ENCODE measurements at places on chromosomes 7 and 10.

DNA sequence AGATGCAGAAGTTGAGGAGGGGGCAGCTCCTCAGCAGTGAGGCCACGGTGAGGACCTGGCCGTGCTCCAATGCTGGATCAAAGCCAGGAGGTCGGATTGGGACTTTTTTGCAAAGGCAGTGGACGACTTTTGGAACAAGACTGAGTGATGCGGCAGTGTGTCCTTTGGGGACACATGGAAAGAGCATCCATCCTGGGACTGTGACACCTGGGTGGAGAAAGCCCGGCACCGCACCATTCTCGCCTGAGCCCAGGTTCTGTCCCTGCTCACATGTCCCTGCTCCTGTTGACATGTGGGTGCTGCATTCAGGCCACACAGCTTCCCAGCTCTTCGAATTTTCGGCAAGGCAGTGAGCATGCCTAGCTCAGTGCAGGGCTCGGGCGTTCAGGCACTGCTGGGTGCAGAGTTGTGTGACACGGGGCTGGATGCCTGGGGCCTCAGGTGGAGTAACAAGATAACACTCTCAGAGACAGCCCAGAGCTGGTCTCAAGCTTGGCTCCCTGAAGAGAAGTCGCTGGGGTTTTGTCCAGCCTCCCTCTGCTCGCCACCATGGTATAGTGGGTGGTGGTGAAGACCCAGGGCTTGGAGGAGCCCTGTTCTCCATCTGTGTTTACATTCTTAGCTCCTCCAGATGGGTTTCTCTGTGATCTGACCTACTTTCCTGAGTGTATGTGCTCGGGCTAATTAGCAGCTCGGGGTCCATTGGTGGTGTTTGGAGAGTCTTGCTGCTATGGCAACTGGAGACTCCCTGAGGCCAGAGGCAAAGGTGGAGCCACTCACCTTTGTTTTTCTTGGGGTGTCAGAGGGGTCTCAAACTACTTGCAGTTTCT, 111.7 kb upstream of the BTBD16 start:
- no peak for DNase-seq

GRCh38 chr7:42338916-42339540, 102.0 kb upstream of the GLI3 start:
- no peak for DNase-seq

GRCh38 chr10:100372415-100373297, 25.6 kb downstream of the SCD start:
- DNase-seq: no peak

- no peak for DNase-seq
These were observed 136.0 kb upstream of the COL1A2 start for GRCh38 chr7:94258418-94259300.

- no peak for DNase-seq
These were observed 655.9 kb downstream of the SDK1 start for GRCh38 chr7:3956949-3957348.

- DNase-seq: no peak
These were observed 223.2 kb downstream of the PRKG1 start for GRCh38 chr10:51297438-51297837.

DNA sequence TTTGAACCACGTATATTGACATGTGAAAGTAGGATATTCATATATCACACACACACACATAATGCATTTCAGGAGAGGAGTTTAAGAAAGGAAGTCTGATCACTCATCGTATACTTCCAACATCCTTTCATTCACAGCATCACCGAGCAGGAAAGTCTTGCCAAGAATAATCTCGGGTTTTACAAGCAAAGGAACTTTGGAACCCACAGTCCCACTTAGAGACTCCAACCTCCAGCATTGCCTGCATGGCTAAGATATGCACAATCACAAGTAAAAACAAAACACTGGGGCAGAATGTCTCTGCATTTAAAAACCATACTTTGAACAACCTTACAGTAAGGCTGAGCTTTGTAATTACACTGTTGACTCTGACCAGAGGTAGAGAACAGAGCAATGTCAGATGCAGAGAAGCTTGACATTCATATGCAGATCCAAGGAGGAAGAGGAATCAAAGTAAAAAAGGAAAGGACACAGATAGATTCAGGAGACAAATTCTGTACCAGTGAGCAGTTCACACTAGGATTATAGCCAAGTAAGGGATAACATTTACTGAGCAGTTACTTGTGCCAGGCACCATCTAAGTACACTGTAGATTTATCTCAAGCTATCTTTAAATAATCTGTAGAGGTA, 14.8 kb downstream of the THSD7A start:
- no peak for DNase-seq

GRCh38 chr7:92653136-92653535, 62.9 kb upstream of the FAM133B start:
- no peak for DNase-seq

GRCh38 chr7:90972906-90973550, 291.2 kb upstream of the FZD1 start:
- DNase-seq: no peak

- no peak for DNase-seq
These were observed 58.6 kb downstream of the TACC2 start for GRCh38 chr10:122047560-122047959.

DNA sequence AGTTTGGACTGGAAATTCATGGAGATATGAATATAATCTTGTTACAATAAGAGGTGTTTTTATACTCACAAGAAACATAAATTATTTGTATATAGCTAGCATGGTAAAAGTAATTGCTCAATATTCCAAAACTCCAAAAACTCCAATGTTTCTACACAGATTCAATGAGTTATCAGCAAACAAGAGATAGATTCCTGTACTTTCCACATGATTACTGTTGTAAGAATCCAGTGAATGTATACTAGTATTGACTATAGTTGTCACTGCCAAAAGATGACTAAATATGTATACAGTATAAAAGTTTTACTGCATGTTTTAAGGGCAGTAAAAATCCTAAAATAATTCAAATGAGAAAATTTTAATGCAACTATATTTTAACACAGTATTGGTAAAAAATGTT, 10.7 kb downstream of the ATOH7 start:
- DNase-seq: no peak

GRCh38 chr7:157347217-157347904, 10.6 kb downstream of the DNAJB6 start:
- DNase-seq: no peak

DNA sequence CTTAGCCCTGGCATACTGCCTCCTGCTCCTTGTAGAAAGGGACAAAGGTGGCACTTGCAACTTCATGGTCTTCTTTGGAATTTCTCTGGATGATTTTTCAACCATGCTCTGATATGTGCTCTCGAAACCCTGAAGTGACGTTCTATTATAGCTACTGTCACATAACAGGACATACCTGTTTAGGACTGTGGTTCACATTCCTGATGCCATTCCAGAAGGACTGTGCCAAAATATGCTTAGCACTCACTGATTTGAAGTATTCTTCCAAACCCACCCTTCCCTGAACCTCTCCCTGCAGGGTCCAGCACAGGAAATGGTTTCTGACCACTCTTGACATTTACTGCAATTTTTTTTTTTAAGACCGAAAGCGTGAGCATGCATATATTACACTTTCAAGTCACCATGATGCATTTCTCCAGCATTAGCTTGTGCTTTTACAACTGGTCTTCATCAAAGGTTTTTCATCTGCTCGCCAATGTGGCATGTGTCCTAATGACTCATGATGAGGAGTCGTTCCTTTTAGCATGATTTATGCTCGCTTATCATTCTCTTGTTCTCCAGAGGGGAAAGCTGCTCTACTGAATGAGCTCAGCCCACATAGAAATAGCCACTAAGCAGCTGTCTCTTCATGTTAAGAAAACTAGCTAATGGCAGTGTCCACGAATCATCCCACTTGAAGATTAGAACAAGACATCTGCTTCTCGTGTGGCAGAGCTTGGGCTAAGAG, 135.2 kb downstream of the ADAM12 start:
- DNase-seq: no peak

DNA sequence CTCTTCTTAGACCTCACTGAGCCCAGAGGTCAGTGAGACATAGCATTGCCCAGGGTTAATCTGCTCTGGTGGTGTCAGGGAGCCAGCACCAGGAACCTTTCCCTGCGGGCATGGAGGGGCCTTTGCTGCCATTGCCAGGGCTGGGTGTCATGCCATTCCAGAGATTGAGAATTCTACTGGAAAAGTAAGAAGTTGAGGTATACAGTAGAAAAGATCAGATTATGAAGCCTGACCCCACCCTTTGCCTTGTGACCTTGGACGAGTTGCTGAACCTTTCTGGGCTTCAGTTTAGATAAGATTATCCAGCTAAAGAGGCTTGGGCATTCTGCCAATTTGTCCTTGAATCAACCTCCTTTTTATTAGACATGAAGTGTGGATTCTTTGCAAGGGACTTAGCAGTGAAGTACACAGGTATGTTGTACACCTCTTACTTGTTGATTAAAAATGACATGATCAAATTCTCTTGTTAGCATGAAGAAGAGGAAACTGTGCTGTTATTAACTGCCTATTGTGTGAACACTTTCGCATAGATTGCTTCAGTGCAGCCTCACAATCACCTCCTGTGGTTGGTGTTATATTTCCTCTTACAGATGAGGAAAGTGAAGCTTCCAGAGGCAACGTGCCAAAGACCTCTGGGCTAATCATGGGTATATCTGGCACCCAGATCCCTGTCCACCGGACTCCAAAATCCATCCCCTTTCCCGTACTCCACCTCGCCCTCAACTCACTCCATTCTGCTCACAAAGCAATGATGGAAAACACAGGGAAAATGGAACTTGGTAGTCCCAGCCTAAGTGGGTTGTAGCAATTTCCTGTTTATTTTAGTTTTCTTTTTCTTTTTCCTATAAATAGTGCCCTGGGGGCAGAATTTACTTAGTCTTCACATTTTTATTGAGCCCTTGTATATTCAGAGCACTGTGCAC, 151.3 kb downstream of the CAMK1D start:
- no peak for DNase-seq

DNA sequence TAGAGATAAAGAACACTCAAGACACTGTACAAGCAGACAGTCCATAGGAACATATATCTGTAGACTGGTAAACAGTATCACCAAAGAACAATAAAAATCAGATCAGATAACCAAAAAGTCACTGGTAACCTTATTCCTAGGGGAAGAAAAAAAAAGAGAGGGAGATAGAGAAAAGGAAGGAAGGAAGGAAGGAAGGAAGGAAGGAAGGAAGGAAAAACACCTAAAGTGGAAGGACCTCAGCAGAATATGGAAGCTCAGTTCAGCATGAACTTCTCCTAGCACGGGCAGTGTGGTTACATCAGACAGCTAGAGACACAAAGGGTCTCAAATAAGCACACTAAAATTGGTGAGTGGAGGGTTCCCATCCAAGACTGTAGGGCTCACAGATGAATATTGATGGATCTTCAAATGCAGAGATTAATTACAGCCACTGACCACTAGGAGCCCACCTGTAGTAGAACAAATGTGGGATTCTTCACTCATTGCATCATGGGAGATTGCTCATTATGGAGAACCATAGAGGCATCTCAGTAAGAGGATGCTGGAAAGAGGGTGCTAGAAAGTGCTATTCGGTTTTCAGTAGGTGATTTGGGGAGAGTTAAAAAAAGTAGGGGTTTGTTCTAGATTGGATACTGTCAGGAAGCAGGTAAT, 293.4 kb upstream of the C7orf33 start:
- no peak for DNase-seq

- DNase-seq: peak; percentile 38
These were observed 289.6 kb downstream of the SFMBT2 start for GRCh38 chr10:7121154-7121797.

DNA sequence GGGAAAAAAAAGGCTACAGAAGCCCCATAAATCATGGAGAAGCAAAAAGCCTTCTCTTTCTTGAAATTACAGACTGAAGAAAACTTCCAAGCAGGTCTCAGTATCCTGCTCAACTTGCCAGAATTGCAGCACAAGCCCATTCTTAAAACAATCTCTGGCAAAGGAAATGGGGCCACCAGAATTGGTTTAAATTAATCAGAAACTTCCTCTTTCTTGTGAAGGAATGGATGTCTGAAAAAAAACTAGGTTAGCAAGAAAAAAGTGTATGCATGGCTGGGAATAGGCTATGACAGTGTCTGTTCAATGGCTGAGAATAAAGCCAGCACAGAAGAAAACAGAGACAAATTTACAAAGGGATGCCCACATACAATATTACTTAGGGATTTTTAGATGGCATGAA, 59.1 kb downstream of the TFEC start:
- no peak for DNase-seq

DNA sequence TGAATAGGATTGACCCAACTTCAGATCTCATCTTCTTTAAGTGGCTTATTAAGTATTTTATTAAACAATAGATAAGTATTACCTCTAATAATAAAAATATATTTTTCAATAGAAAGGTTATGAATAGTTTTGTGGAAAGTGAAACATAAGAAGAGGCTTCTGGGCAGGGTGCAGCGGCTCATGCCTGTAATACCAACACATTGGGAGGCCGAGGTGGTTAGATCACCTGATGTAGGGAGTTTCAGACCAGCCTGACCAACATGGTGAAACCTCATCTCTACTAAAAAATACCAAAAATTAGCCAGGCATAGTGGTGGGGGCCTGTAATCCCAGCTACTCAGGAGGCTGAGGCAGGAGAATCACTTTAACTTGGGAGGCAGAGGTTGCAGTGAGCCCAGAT, 26.5 kb downstream of the GPR85 start:
- DNase-seq: no peak

- DNase-seq: no peak
These were observed 41.3 kb upstream of the CALN1 start for GRCh38 chr7:72453471-72453870.

- no peak for DNase-seq
These were observed 45.9 kb downstream of the MTURN start for GRCh38 chr7:30180718-30181117.

- DNase-seq: no peak
These were observed 6.9 kb upstream of the ORAI2 start for GRCh38 chr7:102426268-102427018.

- DNase-seq: no peak
These were observed 188.4 kb upstream of the MALRD1 start for GRCh38 chr10:18860186-18860585.

DNA sequence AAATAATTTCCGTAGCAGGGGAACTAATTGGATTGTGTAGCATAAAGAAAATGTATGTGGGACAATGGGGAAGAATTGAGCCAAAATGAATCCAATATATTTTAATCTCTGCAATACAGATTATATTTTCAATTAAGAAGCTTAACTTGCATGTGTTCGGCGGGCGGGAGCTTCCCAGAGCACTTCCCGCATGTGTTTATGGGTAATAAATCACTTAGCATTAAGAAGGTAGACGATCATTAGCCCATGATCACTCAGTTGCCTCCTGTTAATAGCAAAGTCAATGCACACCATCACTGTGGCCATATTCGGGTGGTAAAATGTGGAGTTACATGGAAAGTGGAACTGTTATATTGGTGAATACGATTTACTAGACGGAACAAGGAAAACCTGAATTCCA, 122.9 kb upstream of the INSYN2A start:
- no peak for DNase-seq

DNA sequence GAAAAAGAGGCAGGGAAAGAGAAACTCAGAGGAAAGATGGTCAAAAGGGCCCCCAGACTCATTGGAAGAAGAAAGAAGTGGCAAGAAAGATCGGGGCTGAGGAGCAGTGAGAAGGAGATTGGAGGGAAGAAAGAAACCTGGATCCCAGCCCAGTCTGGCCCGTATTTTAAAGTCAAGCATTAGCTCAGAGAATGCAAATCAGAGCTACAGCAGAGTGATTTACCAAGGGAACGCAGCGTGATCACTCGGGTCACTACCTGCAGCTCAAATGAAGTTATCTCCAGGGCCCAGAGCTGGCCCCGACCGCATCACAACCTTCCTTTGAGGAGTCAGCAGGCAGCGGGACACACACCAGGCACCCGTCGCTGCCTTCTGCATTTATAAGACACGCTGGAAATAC, 72.8 kb downstream of the CARD11 start:
- DNase-seq: no peak
